ENCODE measurements at places on chromosomes 13 and 19. TPM values are rescaled to one million over a fixed set of nuclear protein-coding genes. Genes with fewer than 3 reads are reported as not detected.

DNA sequence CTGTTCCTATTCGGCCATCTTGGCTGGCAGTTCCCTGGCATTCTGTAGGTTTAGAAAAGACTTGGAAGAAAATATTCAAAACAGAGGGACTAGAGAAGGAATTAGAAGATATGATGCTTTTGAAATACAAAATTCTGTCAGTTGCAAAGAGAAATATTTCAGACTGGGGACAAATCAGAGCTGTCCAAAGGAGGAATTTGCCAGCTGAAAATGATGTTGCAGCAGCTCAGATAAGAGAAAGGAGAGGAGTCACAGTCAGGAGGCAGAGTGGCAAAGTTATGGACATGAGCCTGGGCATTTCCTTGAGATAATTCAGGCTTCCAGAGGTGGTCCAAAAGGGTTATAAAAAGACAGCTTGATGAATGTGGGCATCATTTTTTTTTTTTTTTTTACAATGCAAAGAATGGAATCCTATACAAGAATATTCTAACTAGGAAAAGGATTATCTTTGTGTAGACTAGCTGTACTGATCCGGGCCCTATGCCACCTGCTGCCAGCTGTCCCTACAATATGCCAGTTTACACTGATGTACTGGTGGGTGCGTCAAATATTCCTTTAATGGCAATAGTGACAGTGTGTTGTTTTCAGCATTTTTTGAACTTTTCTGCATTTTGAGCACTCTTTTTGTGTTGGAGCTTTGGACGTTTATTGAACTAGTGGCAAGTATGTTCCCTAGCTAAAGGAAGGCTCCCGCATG, 31.8 kb upstream of the CBY2 start:
- no peak for DNase-seq

GRCh38 chr13:98921786-98922185, 56.1 kb downstream of the DOCK9 start:
- DNase-seq, result no peak

GRCh38 chr13:79531542-79532254, 50.7 kb downstream of the NDFIP2 start:
- DNase-seq, result no peak

GRCh38 chr13:102452836-102453235, 51.0 kb upstream of the FGF14 start:
- DNase-seq, result no peak

DNA sequence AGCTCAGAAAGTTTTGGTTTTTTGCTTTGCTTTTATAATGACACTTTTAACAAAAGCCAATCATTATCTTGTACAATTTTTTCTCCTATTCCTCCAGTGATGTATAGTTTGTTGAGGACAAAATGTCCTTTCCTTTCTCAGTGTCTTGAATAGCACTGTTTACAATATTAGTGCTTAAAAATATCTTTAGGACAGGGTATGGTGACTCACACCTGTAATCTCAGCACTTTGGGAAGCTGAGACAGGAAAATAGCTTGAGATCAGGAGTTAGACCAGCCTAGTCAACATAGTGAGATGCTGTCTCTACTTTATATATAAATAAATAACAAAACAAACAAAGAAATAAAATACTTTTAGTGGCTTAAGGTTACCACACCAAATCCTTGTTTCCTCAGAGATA, 41.9 kb downstream of the SPRY2 start:
- DNase-seq, result no peak

DNA sequence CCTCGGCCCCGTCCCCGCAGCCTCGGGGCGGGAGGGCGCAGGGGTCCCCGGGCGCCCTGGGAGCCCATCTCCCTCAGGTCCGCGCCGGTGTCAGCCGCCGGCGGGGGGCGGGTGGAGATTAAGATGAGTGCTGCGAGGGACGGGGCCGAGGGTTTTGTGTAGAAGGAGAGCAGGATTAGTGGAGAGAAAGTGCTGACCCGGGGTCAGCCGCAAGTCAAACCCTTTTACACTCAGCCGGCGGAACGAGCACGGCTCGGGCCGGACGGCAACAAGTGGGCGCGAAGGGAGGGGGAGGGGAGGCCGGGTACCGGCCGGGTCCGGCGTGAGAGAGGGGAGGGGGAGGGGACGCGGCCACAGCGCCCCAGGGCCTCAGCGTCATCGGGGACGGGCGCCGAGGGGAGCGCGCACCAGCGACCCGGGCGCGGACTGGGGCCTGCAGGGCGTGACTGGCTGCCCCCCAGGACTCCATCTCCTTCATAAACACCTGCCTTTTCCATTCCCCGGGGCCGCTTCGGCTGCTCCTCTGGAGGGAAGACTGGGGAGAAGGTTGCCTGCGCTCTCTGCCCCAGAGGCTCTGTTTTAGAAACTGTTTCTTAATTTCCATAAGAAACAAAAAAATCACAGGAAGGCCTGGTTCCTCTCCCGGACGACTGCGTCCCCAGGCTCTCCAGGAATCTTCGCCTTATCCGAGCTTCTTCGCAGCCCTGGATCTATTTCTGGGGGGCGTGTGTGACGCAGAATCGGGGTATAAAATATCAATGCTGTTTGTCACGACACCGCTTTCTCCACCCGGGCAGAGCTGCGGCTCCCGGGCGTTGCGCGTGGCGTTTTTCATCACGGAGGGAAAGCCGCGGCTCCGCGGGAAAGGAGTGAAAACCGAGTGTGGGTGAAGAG, 6.5 kb downstream of the SOX1 start:
- no peak for DNase-seq

MYO1F gene
- total RNA-seq, result 35.8 TPM

ZNF536 gene
- total RNA-seq, result 0.25 TPM

CRX gene
- not detected for total RNA-seq
